NCI-H460 (cell line): ENCODE measurements at places on chromosomes 7 and 10. TPM values are rescaled to one million over a fixed set of nuclear protein-coding genes. Genes with fewer than 3 reads are reported as not detected.

Gene SFTPA1
- not detected in 2 replicates for total RNA-seq

Gene CCL24
- total RNA-seq = not detected in 2 replicates

DNA sequence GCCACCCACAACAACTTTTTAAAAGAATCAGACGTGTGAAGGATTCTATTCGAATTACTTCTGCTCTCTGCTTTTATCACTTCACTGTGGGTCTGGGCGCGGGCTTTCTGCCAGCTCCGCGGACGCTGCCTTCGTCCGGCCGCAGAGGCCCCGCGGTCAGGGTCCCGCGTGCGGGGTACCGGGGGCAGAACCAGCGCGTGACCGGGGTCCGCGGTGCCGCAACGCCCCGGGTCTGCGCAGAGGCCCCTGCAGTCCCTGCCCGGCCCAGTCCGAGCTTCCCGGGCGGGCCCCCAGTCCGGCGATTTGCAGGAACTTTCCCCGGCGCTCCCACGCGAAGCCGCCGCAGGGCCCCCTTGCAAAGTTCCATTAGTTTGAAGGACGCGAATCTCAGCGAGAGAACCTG, 461 bp upstream of the HTRA1 start:
- no peak for DNase-seq

DNA sequence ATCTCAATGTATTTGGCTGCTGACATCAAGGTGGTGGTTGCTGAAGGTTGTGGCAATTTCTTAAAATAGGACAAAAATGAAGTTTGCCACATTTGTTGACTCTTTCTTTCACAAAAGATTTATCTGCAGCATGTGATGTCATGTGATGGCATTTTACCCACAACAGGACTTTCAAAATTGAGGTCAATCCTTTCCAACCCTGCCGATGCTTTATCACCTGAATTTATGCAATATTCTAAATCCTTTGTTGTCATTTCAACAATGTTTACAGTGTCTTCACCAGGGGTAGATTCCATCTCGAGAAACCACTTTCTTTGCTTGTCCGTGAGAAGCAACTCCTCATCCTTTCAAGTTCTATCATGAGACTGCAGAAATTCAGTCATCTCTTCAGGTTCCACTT, 40.6 kb upstream of the SLC16A12 start:
- no peak for DNase-seq

- no peak for DNase-seq
Observed at GRCh38 chr7:105136221-105136620, 122.2 kb downstream of the KMT2E start.

- no peak for DNase-seq
Observed at GRCh38 chr7:41028580-41028979, 674.3 kb downstream of the INHBA start.

DNA sequence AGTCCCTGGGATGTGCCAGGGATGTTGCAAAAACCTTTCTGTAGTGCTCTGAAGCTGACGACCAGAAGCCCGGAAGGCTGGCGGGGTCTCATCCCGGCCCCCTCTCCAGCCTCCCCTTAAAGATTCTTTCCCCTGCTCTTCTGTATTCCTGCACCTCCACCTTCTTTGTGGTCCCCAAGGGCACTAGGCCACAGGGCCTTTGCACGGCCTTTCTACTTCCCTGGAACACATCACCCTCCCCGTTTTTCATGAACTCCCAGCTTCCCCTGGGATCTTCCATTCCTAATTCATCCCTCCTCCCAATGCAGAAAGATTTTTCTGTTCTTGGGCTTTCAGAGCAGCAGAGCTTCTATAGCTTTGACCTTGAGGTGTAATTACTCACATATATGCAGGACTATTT, 127.0 kb downstream of the CDH23 start:
- DNase-seq = no peak

DNA sequence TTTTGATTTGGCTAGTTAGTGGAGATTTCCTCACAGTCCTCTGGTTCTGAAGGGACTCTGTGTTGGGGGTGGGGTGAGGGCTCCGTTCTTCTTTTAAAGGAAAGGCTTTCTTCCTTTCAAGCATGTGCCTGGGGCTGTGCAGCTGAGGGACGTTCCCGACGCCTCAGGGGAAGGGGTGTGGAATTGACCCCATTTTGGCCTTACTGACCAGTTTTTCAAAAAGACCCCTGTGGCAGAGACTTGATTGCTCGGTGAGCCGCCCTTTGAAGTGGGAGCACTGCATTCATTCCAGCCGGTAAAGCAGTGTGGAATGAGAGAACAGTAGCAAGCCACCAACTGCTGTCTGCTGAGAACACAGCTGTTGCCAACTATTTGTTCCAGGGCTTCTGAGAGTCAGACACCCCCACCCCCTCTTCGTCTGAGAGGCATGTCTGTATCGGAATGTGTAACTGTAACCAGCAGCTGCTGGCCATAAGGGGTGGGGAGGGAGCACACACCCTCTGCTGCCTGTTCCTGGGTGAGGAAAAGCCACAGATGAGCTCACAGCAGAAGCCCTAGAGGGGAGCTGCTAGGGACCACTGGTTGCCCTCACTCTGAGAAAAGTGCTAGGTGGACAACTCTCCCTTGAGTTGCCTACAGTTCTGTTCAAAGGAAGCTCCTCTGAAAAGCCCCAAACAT, 33.2 kb downstream of the WBP1L start:
- DNase-seq = no peak
